ENCODE measurements at places on chromosomes 1 and 21.

DNA sequence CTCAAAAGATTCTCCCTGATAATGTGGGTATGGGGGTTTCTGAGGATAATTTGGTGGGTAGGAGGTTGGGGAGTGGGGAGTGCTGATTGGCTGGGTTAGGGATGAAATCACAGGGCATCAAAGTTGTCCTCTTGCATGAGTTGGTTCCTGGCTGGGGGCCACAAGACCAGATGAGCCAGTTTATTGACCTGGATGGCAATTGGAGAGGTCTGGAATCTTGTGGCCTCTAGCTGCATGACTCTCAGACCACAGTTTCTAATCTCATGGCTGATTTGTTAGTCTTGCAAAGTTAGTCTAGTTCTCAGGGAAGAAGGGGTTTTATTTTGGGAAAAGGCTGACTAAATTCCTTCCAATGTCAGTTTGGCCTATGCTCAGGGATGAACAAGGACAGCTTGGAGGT is 3.3 kb upstream of the GBP1 start:
- DNase-seq, result no peak

DNA sequence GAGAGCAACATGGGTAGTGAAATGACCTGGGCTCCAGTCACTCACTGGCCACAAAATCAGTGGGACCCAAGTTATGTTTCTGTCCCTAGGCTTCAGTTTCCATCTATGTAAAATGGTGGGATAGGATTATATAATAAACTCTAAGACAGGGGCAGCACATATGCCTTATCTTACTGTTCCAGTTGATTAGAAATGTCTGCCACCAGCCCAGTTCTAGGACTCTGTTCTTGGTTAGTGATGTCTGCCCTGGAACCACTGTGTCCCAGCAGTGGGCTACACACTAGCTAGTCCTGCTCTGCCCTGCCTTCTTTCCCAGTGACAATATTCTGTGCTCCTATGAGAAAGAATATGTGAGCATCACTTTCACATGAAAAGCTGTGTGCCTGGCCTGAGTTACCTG is 138.3 kb downstream of the PCNX2 start:
- DNase-seq, result no peak

- DNase-seq, result no peak
Observed at GRCh38 chr21:28436286-28436932, 556.3 kb downstream of the LTN1 start.

GRCh38 chr1:214541206-214541605 is 10.2 kb downstream of the PTPN14 start:
- no peak for DNase-seq

GRCh38 chr1:151993734-151994496 is at the start of gene S100A10:
TSS of gene S100A10 (minus strand) at chr1:151993859. CDS start at chr1:151986230, 7,629 bp downstream.
- peak; percentile 74 for DNase-seq

DNA sequence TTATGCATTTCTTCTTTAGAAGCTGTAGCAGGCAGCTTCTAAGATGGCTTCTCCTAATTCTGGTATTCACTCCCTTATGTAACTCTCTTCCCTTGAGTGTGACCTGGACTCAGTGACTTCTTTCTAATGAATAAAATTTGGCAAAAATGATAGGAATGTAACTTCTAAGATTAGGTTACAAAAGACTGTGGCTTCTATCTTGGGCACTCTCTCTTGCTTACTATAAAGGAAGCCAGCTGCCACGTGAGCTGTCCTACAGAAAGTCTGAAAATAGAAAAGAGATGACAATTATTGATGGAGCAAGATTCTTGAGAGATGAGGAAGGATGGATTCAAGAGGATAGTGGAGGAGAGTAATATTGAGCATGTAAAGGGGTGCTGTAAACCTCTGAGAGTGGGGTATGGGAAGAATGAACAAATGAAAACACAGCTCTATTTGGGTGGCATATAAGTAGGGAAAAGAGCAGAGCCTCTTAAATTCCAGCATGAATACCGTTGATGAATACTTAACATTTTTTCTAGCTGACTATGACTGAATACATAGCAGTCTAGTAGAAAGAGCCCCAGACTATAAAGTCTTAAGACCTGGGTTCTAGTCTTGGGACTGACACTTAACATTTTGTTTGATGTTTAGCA is 5.5 kb downstream of the TSEN15 start:
- no peak for DNase-seq

GRCh38 chr1:31614414-31615005 is 3.0 kb upstream of the HCRTR1 start:
- DNase-seq, result no peak

GRCh38 chr1:34190692-34191091 is 14.0 kb downstream of the C1orf94 start:
- no peak for DNase-seq

- no peak for DNase-seq
Observed at GRCh38 chr1:159068886-159069285, 7.7 kb downstream of the AIM2 start.

DNA sequence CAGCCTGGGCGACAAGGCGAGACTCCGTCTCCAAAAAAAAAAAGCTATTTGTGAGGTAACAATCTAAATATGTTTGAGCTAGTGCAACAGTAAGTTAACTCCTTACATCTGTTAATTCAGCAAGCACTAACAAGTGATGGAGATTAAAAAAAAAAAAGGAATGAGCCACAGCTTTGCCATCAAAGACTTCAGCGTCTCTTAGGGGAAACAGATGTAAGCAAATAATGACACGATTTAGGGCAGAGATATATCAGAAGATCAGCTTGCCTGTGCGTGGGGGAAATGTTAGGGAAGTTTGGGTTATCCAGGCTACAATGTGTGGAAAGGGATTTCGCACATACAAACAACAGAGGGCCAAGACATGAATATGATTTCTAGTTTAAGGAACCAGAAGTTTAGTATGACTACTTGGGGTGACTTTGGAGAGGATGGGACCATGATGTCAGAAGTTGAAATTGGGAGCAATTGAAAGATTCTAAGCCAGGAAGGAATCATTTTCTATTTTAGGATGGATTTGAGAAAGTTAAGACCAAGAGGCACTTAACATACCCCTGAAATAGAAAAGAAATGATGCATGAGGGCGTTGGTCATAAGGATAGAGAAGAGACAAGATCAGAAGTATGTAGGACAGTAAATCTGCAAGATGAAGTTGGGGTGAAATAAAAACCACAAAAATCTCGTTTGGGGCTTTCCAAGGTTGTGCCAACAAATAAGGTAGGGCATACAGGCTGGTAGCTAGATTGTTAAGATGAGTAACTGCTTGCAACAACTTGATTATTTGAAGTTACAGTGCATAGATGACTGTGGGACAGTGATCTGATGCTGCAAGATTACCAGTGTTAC is 2.4 kb upstream of the BRWD1 start:
- DNase-seq, result no peak

- DNase-seq, result no peak
Observed at GRCh38 chr1:107919953-107920352, 45.0 kb downstream of the VAV3 start.

GRCh38 chr1:150927624-150928023 is 1.5 kb downstream of the SETDB1 start:
- DNase-seq, result no peak

GRCh38 chr1:242023805-242024204 is 24.9 kb upstream of the MAP1LC3C start:
- DNase-seq, result no peak

GRCh38 chr1:160359559-160360226 is 7.2 kb upstream of the NHLH1 start:
- DNase-seq, result no peak

GRCh38 chr21:33258475-33258874 is 7.7 kb upstream of the IL10RB start:
- DNase-seq, result no peak

DNA sequence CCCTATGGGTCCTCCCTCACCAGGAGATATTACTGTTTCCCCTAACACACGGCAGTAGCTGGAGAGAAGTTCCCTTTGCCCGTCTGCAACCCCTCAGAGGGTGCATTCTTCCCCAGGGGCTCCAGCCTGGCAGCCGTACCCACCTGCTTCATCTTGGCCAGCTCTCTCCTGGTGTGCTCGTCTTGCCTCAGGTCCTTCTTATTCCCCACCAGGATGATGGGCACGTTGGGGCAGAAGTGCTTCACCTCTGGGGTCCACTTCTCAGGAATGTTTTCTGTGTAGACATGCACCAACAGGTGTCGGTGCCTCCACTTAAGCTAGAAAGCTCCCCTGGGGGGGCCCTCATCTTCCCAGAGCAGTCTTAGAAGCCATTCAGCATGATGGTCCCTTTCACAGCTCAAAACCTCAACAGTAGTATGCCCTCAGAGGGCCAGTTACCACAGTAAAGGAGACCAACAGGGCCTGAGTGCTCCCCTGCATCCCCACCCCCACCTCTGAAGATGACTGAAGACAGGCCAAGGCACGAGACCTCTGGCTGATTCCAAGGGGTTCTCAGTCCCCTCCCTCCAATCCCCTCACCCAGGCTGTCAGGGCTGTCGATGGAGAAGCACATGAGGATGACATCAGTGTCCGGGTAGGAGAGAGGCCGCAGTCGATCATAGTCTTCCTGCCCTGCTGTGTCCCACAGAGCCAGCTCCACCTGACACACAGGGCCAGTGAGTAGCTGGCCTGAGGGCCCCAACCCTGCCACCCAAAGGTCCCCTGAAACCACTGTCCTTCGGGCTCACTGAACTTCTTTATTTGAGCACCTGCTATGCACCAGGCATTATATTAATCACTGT is 4.3 kb downstream of the RHOC start:
- DNase-seq, result no peak

DNA sequence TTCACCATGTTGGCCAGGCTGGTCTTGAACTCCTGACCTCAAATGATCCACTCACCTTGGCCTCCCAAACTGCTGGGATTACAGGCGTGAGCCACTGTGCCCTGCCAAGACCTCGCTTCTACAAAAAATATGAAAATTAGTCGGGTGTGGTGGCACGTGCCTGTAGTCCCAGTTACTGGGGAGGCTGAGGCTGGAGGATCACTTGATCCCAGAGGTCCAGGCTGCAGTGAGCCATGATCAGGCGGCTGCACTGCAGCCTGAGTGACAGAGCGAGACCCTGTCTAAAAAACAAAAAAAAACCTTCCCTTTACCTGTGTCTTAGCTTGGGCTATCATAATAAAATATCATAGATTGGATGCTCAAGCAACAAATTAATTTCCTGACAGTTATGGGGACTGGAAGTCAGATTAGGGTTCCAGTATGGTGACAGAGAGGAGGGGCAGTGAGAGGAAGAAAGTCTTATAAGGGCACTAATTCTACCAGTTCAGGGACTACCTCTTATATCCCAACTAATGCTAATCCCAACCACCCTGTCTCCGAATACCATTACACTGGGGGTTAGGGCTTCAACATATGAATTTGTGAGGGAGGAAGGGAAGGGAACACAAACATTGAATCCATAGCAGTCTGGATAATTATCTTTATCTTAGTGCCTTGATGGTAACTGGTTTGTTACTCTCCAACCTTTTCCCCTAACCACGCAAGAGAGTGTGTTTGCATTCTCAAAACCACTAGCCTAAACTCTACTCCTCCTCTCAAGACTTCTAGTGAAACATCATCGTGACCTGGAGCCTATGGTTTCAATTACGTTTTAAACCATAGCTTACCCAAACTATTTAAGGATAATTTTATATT is 1.0 kb upstream of the NAXE start:
- no peak for DNase-seq

- no peak for DNase-seq
Observed at GRCh38 chr1:42529724-42530181, 66.7 kb downstream of the CCDC30 start.

DNA sequence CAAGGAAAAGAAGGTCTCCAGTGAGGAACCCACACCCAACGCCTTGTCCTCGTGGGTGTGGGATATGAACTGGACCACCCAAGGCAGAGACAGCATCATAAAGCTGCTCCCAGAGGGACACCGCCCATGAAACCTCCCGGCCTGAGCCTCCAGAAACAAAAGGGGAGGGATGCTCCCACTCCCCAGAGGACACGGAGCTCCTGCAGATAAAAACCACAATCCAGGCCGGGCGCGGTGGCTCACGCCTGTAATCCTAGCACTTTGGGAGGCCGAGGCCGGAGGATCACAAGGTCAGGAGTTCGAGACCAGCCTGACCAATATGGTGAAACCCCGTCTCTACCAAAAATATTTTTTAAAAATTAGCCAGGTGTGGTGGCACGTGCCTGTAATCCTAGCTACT is 66.4 kb downstream of the CHD5 start:
- DNase-seq, result no peak

Measured in activated T-cell treated with anti-CD3 and anti-CD28 coated beads, Interleukin-2, amount 50 U/mL, for 4 hours (primary cell).